ENCODE measurements at places on chromosomes 4 and X. TPM values are rescaled to one million over a fixed set of nuclear protein-coding genes. Genes with fewer than 3 reads are reported as not detected.

GRCh38 chr4:140707325-140707724 lies 48.9 kb downstream of the TBC1D9 start:
- no peak for DNase-seq

The NLGN4X gene
- 2.3 TPM for polyA plus RNA-seq

- no peak for DNase-seq
These were observed at the start of gene TLR7 for GRCh38 chrX:12866451-12867377. TLR7 (plus strand) TSS chrX:12867072; CDS start chrX:12867579, 507 bp downstream.

The CSTF2 gene
- 9.9 TPM for polyA plus RNA-seq

The HSD17B13 gene
- 0.40 TPM for polyA plus RNA-seq
